Stimulated activated CD8-positive, alpha-beta memory T cell treated with anti-CD3 and anti-CD28 coated beads, Interleukin-4, amount 100 ng/mL, for 1 hour (primary cell): ENCODE measurements at places on chromosomes 2 and 18.

- DNase-seq: no peak
Measured at GRCh38 chr2:173697929-173698328, 267.2 kb downstream of the SP3 start.

DNA sequence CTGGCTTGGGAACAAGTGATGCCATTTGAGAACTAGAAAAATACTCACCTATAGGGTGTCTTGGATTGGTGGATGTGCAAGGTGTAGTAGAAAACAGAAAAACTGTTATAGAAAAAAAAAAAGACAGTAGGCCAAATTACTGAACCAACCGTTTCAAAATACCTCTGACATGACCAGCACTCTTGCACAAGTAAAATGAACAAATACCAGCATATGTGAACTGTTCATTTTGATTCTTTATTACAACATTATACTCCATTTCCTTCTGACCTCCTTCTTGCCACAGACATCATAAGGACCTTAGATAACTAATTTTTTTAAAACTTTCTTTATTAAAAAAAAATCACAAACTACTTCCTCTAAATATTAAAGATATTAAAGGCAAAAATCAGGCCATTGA is 125.5 kb downstream of the ATAD2B start:
- DNase-seq: no peak

- no peak for DNase-seq
Measured at GRCh38 chr2:42198466-42198865, 29.3 kb downstream of the EML4 start.

DNA sequence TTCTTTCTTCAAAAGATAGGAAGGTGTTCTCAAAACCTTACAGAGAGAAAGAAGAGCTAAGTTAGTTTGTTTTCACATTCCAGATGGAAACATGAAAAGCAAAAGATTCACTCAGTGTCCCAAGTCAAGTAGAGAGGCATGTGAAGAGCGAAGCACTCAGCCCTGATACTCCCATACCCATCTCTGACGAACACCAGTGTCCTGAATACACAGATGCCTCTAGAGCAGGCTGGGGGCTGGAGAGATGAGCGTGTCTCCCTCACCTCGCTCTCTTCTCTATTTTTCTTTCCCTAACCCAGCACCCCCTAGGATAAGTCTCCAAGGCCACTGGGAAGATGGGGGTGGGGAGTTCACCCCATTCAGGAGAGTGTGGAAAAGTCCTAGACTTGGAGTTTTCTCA is 227.8 kb downstream of the TMEM163 start:
- DNase-seq: no peak

- DNase-seq: no peak
Measured at GRCh38 chr2:96970248-96970875, 16.0 kb downstream of the FAM178B start.

- no peak for DNase-seq
Measured at GRCh38 chr2:15163326-15163725, 397.8 kb downstream of the NBAS start.

- DNase-seq: no peak
Measured at GRCh38 chr2:157897106-157897971, 21.2 kb upstream of the ACVR1 start.

DNA sequence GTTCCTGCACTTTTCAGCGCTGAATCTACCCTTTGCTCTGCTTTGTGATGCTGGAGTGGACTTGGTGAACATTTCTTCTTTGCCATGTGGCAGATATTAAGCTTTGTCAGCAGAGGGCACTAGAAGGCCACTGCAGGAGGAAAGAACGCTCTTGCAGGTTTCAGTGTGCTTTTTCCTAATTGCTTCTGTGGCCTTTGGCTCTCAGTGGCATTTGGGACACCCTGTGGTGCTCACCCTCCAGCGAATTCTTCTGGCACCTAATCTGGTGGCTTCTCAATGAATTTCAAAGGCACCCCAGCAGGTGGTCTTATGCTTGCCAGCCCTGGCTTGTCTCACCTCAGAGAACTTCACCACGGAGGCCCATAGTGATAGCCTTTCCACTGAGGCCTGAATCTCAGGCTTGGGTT is 146.7 kb downstream of the MYO3B start:
- DNase-seq: no peak

GRCh38 chr18:21262244-21262643 is 20.2 kb downstream of the GREB1L start:
- DNase-seq: no peak

- no peak for DNase-seq
Measured at GRCh38 chr2:69985688-69986087, 24.3 kb upstream of the ASPRV1 start.

DNA sequence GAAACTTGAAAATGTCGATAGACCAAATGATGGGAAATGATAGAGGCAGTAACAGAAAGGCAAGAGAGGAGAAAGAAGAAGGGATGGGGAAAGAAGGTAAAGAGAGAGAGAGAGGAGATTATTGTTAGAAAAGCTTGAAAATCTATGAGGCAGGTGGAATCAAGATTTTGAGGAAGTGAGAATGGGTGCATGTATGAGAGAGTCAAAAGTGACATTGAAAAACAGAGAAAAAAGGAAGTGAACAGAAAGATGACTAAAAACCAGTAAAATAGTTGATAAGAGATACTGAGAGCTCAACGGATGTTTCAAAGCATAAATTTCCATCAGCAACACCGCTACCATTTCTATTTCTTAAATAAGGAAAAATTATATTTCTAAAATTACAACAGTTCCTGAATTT is 327.4 kb upstream of the CWC22 start:
- no peak for DNase-seq

- no peak for DNase-seq
Measured at GRCh38 chr18:40956213-40956612, 998.8 kb upstream of the PIK3C3 start.

GRCh38 chr2:18473241-18474181 is 86.9 kb downstream of the RDH14 start:
- DNase-seq: no peak

GRCh38 chr18:74921057-74921820 is 287.7 kb downstream of the PTGR3 start:
- DNase-seq: no peak

GRCh38 chr2:224209555-224210285 is 170.6 kb upstream of the SERPINE2 start:
- no peak for DNase-seq

DNA sequence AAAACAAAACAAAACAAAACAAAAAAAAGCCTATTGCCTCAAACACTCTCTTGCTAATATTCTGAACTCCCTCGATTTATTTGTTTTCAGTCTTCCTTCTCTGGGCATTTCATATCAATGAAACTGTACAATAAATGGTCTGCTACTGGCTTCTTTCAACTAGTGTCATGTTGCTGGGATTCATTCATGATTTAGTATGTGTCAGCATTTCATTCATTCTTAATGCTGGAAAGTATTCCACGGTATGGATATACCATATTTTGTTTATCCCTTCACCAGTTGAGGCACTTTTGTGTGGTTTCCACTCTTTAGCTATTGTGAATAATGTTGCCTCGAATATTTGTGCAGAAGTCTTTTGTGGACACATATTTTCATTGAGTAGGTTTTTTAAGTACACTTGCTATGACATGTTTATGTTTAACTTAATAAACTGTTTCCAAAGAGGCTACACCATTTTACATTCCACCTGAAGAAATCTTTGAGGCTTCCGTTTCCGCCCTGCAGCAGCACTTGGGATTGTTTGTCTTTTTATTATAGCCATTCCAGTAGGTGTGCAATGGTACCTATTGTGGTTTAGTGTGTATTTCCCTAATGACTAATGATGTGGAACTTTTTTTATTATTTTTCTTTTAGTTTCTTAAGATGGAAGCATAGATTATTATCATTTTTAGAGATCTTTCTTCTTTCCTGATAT is 543.6 kb upstream of the SOX11 start:
- no peak for DNase-seq

DNA sequence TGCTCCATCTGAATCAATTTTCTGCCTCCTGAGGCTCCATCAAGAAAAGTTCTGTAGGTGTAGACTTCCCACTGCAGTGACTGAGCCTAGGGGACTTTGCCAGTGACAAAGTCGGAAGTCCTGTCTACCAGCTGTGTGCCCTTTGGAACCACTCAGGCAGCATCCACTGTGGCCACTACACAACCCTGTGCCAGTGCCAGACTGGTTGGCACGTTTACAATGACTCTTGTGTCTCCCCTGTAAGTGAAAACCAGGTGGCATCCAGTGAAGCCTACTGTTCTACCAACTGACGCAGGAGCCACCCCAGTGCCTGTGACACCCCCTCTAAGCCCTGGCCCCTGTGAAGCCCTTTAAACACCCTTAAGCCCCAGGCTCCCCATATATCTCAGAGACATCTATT is 132.1 kb upstream of the SERPINE2 start:
- no peak for DNase-seq

DNA sequence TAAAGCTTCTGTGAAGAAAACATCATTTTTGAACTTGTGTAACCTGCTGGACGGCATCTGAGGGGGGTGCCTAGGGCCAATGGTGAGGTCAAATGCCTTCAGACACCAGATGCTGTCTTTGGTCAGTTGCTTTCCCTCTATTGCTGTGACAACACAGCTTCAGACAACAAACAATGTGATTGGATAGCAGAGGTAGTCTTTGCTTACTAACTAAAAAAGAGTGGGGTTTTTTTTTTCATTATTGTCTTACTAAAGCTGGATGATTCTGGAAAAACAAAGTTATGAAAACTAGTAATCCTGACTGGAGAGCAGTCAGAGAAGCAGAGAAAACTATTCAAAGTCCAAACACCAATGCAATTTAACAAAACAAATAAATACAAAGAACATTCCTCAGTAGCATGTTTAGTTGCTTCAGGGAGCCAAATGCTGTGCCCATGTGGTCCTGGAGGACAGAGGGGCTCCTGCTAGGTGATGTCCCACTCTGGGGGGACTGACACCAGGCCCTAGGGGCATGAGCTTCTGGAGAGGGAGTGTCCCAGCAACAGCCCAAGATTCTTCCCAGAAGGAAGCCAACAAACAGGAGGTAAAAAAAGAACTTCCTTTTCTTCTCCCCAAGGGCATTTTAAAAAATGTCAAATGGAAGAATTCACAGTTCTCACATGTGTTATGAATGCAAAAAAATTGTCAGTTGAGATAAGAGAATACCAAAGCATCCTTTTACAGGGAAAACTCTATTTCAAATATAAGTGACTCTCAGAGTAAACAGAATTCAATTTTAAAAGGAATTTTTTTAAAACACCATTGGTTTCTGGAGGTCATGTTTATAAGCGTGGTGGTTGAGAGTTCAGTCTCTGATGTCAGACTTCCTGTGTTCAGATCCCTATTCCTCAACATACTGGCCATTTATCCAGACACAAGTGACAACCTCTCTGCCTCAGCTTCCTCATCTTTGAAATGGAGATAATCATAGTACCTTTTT is 181.1 kb upstream of the PGAP1 start:
- DNase-seq: no peak

GRCh38 chr18:48417985-48418384 is 8.8 kb upstream of the ZBTB7C start:
- DNase-seq: no peak

- peak; percentile 49 for DNase-seq
Measured at GRCh38 chr18:79394534-79395307, 1.0 kb upstream of the NFATC1 start.

- no peak for DNase-seq
Measured at GRCh38 chr2:238986491-238987351, 138.8 kb downstream of the TWIST2 start.

DNA sequence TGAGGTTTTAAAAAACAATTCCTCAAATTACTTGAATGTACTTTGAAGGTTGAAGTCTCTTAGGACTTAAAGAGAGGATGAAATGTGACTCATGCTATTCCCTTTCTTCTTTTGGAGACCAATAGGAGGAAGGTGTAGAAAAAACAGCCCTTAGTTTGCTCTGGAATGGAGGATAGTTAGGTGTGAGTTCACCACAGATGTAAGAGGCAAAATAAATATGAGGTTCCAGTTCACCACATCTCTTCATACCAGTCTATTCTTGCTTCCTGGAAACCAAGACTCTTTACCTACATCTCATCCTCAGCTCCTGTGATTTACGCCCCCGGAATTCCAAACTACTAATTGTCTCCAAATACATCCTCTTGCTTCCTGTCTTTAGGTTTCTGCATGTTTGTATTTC is 77.5 kb upstream of the TTC21B start:
- no peak for DNase-seq

GRCh38 chr2:239377591-239377990 is 23.2 kb downstream of the HDAC4 start:
- DNase-seq: no peak

DNA sequence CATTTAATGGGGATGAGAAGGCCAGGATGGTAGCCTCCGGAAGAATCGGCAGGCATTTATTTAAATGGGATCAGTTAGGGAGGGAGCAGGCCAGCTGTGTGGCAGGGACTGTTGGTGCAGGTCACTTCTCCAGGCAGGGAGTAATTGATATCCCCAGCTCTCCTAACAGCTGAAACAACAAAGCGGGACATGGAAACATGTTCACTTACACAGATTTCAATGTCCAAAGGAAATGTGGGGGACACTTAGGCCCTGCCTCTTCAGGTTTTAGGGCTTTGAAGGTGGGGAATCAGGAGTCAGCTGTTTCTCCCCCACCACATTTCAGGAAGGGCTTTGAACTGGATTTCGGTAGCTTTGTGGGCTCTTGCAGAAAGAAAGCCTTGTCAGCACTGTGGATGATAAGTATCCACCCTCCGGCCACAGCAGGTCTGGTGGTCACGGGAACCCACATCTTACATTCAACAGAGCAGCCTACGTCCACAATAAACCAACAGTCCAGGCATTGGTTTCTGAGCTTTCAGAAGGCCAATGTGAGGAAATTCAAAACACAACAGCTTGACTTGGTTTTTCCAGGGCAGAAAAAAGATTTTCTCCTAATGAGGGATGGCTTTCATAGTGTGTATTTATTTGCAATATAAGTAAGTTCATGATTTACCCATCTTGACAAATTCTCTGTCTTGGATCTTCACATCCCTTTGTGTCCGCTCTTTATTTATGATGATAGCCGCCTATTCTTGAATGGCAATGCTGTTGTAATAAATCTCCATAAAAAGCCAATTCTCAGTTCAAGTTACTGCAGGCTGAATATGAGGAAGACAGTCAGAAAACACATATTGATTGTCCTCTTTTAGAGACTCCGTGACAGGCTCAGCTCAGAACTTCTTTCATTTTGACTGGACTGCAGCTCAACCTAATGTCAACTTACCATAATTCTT is 96.6 kb upstream of the NRP2 start:
- no peak for DNase-seq

DNA sequence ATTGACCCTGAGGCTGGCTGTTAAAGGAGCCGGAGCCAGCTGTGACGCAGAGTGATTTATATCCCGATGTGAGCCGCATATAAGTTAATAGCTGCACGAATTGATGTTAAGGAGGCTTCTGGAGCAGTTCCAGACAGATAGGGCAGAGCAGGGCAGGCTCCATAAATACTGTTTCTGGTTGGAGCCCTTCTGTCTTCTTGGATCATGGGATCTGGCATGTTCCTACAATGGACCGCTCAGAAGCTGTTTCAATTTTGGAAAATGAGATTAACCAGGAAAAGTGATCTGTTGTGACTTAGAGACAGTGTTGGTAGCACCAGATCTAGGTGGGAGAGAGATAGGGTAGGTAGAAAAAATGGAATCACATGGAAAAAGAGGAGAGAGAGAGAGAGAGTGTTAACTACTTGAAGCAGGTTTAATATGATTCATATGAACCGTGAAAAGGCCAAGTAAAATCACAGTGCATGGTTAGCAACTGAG is 4.8 kb upstream of the IGFBP5 start:
- DNase-seq: no peak
